ENCODE measurements at places on chromosomes 2 and 18. TPM values are rescaled to one million over a fixed set of nuclear protein-coding genes. Genes with fewer than 3 reads are reported as not detected.

PID1 gene
- 36.3 TPM for total RNA-seq

DPYSL5 gene
- 72.0 TPM for total RNA-seq

OXER1 gene
- 0.37 TPM for total RNA-seq

MYO3B gene
- 0.16 TPM for total RNA-seq

BOK gene
- total RNA-seq, result 54.7 TPM

DDX18 gene
- 40.0 TPM for total RNA-seq

FZD7 gene
- total RNA-seq, result 4.3 TPM

REG1B gene
- not detected for total RNA-seq

PTGR3 gene
- 56.4 TPM for total RNA-seq

VIT gene
- 0.76 TPM for total RNA-seq

GRCh38 chr18:14905350-14905749 is 157.4 kb downstream of the ANKRD30B start:
- DNase-seq, result no peak

DNA sequence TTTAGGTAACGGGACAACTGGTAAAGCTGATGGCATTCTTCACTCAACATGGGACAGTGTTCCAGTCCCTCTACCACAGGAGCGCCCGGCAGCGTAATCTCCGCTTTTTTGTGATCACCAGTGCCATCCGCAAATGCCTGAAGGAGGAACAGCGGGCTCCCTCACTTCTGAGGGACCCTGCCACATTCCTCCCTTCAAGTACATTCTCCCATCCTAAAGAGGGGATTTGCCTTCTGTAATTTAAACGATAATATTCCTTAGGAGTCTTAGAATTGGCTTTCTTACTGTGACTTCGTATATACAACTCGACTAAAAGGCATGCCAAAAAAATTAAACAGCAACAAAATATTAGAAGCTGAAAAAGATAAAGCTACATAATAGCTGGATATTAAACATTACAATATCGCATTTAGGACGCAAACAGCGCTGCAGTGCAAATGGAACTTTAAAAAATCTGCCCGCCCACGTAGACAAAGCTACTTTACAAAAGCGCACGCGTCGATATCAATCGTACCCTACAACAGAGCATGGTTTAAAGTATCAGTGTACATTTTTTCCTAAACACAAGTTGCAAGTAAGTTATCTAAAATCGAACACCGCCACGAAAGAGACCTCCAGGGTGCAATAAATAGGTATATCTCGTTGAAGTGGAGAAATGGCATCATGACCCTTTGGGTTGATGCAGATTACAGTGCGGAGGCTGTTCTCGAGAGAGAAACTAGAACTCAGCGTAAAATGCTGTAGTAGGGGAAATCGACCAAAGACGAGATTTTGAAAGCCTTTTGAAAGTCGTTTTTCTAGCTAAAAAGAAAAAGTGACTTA is 2.3 kb upstream of the VSNL1 start:
- DNase-seq, result peak; percentile 33

DNA sequence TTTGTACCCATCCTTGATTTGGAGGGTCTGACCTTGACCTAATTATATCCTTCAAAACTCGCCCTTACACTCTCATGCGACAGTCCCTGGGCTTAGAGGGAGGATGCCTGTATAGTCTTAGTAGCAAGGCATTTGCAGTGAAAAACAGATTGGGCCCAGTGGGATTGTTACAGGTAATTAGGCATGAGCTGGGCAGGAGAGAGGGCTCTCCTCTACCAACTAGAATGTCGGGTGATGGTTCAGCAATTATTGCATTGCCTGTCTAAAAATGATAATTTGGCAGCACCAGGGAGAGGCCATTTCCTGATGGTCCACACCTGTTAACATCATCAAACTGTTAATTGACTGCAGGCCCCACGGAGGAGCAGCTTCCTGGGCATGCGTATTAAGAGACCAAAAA is 32.4 kb downstream of the COMMD1 start:
- DNase-seq, result no peak

DNA sequence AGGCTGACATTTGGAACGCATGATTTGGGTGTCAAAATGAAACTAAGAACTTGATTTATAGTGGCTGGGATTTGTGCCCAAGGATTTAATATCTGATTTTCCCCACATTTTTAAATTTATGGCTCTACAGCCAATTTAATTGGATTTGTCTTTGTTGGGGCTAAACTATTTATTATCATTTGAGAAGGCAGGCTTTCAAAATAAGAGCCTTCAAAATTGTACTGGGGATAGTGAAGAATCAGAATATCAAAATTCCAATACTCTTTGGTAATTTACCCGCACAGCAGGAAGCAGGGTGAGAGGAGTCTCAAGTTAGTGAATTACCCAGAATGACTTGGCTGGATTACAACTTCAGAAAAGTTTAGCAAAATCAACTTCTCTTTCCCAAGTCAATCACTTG is 278.1 kb downstream of the LRATD1 start:
- DNase-seq, result no peak

DNA sequence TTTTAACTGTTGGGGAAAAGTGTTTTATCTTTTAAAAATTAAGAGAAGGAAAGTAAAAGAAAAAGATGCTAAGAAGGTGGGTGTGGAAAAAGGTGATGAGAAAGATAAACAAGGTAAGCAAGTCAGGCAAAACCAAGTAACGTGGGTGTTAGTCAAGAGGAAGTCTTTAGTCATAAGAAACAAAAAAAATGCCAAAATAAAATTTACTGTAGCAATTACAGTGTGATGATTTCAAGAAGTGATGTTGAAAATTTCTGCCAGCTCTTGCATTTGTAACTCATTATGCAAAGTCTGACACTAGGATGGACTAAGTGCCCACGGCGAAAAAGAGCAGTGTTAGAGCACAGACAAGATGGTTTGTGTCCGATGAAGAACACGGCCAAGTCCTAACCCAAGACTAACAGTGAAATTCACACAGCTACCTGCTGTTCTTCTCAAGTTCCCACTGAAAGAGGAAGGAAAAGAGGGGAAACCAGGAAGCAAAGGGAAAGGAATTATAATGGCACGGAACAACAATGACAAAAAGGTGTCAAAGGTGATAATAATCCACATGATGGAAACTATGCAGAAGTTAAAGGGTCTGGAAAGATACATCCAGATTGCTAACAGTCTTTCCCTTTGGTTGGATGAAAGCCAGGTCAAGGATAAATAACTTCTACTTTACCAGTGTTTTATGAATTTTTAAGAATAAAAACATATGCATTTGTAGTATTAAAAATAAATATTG is 34.1 kb downstream of the NOL10 start:
- DNase-seq, result no peak

DNA sequence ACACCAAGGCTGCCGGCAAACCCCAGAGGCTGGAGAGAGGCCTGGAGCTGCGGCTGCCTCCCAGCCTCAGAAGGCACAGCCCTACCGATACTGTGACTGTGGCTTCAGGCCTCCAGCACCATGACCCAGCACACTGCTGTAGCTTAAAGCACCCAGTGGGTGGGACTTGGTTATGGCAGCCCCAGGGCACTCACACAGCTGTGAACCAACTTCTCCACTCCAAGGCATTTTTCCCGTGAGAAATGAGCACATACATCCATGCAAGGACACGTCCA is 199.5 kb downstream of the NDUFA10 start:
- DNase-seq, result no peak

DNA sequence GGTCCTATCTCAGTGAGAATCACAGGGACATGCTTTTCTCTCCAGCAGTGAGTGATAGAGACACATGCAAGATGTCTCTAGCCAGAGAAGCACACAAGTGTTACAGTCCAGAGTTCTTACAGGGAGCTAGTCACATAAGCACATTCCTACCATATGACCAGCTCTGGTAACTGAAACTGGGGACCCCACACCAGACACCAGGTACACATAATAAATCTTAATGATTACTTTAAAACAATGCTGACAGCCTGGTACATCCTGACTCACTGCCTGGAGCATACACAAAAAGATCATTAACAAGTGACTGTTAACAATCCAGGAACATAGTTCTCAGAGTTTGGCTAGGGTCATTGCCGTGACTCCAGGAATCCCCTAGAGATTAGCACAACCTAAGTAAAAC is 53.6 kb downstream of the GALNT1 start:
- DNase-seq, result no peak

DNA sequence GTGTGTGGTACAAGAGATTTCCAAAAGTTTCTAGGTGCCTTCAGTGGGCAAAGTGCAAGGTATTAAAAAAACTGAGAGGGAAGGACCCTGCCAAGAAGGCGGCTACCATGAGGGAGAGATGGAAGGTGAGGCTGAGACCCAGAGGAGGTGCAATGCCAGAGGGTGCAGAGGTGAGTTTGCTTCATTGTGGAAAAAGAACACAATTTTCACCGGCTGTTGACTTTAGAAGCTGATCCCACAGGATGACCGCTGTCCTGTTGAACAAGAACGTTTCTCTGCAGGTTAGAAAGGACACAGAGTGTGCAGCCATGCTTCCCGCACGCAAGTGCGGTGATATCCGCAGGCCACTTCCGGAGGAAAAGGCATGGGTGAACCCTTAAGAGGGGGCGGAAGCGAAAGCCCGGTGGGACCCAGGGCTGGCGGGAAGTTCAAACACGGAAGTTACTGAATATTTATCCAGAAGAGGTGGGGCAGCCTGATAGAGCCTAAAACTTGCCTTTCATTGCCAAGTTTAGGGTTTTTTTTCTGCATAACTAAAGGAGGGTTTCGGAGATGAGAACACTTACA is 16.6 kb downstream of the SP110 start:
- DNase-seq, result no peak

DNA sequence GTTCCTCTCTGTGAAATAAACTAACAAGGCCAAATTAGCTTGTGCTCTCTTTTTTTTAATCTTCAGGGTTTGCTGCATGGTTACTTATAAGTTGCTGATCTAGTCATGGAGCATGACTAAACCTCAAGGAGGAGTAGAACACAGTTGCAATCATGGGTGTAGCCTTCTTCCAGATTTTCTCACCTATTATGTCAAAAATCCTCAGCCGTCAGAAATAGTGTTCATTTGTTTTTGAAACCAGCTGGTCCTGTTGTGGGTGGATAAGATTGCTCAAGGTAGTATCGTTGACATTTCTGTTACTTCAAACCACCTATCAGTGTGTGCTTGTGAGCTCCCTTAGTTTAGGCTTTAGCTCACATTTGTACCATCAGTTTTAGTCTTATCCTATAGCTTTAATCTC is 11.2 kb downstream of the RELCH start:
- no peak for DNase-seq

- DNase-seq, result no peak
These were observed 1.5 kb upstream of the TNFRSF11A start for GRCh38 chr18:62323483-62324180.

All from dorsolateral prefrontal cortex (tissue), 122 donors.